ENCODE measurements at places on chromosomes 3 and 15.

DNA sequence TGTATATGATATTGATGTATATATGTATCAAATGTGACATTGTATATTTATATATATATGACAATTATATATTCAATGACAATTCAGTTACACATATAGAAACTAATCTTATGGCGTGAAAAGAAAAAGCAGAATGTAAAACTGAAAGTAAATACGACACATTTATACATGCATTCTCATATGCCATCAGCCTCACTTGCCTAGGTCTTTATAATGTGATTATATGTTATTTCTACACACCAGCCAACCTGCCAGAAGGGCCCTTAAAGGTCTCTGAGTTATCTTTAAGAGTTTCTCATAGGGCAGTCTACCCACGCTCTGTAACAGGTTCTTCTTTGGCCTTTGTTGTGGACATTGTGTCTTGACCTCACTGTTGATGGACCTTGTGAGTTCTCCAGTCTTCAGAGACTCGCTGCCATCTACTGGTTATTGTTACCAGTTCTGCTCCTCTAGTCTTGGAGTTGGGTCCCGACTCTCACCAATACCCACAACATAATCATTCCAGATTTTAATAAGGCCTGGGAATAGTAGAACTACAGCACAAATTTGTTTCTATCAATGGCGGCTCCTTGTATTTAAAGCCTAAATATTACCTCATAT is 371.5 kb upstream of the GOLIM4 start:
- DNase-seq, result no peak

- peak; percentile 46 for DNase-seq
Observed at GRCh38 chr15:88894819-88895767, at the start of gene HAPLN3. Gene HAPLN3, minus strand, starts transcription at chr15:88895544. Its CDS starts 8,246 bp downstream, at chr15:88887298.

DNA sequence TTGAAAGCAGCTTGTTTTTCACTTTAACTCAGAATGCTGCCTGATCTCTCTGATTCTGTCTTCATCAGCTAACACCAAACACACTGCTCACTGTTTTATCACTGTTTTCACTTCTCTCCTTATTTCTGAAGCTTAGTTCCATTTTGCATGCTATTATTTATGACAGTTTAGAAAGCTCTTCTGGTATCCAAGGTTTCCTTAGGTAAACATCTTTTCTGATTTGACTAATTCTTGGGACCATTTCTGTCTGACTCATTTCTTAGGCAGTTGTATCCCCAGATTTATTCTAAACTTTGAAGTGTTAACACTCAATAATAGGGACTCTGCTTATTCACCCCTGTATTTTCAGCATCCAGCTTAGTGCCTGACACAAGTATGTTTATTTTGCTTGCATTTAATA is 167.7 kb downstream of the BCHE start:
- no peak for DNase-seq

GRCh38 chr3:177578488-177578887 is 381.2 kb upstream of the TBL1XR1 start:
- no peak for DNase-seq

DNA sequence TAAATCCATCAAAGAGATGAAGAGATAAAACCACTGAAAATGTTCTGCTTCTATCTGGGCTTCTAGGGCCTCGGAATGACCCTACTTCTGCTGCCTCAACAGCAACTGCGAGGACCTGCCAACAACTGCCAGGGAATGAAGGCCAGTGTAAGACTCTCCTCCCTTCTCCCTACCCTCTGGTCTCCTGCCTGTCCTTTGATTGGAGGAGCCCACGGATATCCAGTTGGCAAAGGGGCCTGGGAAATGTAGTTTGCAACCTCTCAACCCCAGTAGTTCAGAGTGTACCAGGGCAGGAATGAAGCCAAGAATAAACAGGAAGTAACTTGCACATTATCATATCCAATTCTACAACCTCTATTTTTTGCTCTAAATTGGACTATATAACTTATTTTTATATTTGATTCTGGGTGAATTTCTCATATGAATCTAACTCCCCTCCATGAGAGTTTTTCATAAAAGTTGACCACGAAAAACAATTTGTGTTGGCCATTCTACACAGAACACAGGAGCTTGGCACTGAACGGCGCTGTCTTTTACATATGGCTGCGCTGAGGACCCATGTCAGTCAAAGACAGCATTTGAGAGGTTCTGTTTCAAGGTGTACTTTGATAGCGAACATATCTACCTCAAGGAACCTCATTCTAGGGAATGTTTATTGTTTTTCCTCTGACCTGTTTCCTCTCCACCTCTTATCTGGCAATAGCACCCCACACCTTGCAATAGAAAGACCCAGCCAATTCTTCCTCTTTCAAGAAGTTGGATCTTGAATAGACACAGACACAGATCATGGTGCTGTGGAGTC is 91.1 kb upstream of the RNF7 start:
- DNase-seq, result no peak

- DNase-seq, result peak; percentile 7
Observed at GRCh38 chr3:37967260-37967881, 23.2 kb upstream of the VILL start.

DNA sequence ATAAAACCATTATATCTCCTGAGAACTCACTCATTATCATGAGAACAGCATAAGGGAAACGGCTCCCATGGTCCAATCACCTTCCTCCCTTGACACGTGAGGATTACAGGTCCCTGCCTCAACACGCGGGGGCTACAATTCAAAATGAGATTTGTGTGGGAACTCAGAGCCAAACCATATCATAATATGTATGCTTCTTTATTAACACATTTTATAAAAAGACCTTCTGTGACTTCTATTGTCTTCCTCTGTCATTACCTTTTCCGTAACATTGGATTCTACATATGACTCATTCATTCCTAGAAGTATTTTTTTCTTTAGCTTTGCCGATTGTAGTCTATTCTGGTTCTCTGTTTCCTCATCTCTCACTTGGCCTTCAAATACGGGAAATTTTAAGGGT is 267.2 kb upstream of the ROBO1 start:
- DNase-seq, result no peak

GRCh38 chr3:908839-909238 is 184.0 kb upstream of the CNTN6 start:
- DNase-seq, result no peak

GRCh38 chr3:176926034-176926433 is 271.2 kb downstream of the TBL1XR1 start:
- DNase-seq, result no peak

GRCh38 chr3:134869153-134869726 is 74.2 kb downstream of the EPHB1 start:
- no peak for DNase-seq

- no peak for DNase-seq
Observed at GRCh38 chr3:175389560-175389959, 530.4 kb downstream of the NAALADL2 start.

- DNase-seq, result no peak
Observed at GRCh38 chr15:66505430-66505811, 295 bp downstream of the ZWILCH start.

- DNase-seq, result no peak
Observed at GRCh38 chr15:100997442-100997841, 78.3 kb downstream of the LRRK1 start.

DNA sequence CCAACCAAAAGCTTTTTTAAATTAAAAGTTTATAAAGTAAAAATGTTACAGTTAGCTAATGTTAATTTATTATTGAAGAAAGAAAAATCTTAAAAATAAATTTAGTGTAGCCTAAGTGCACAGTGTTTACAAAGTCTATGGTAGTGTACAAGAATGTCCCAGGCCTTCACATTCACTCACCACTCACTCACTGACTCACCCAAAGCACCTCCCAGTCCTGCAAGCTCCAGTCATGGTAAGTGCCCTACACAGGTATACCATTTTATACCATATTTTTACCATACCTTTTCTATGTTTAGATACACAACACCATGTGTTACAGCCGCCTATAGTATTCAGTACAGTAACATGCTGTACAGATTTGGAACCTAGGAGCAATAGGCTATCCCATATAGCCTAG is 29.1 kb downstream of the SSR3 start:
- no peak for DNase-seq

DNA sequence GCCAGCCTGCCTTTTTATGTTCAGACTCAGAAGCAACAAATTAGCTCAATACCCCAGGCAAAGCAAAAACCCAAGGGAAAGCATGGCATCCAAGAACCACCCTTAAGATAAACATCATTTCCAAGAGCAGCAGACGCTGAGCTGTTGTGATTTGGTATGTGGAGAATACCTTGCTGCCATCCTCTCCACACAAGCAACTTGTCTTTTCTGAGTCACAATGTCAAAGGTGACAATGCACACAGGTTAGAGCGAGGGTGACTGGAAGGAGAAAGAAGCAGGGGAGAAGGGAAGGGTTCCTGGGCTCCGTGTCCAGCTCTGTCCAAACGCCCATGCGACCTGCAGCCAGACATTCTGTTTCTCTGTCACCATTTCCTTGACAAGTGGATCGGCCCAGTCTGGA is 6.0 kb downstream of the PCSK6 start:
- DNase-seq, result no peak

DNA sequence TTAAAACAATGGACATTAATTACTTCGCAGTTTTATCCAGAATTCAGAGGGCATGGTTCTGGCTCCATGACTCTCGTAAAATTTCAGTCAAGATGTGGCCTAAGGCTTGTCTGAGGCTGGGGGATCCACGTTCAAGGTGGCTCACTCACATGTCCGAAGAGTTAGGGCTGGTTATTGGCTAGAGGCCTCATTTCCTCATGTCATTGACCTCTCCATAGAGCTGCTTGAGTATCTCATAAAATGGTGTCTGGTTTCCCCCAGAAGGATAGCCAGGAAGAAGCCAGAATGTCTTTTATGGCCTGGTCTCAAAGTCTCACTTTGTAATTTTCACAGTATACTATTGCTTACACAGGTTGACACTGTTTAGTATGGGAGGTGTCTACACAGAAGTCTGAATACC is 67.3 kb upstream of the DCBLD2 start:
- DNase-seq, result no peak

DNA sequence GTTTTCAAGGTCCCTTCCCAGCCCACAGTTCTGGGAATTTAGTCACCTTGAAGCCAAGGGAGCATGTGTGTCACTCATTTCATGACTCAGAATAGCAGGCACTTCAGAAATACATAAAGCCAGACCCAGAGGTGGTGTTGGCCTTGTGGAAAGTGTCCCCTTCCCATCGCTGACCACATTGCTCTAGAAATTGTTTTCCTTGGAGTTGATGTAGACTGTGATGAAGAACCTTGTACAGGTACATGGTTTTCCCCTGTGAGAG is 158.8 kb downstream of the SLCO3A1 start:
- no peak for DNase-seq

- no peak for DNase-seq
Observed at GRCh38 chr3:151371526-151371925, 13.0 kb downstream of the P2RY12 start.

DNA sequence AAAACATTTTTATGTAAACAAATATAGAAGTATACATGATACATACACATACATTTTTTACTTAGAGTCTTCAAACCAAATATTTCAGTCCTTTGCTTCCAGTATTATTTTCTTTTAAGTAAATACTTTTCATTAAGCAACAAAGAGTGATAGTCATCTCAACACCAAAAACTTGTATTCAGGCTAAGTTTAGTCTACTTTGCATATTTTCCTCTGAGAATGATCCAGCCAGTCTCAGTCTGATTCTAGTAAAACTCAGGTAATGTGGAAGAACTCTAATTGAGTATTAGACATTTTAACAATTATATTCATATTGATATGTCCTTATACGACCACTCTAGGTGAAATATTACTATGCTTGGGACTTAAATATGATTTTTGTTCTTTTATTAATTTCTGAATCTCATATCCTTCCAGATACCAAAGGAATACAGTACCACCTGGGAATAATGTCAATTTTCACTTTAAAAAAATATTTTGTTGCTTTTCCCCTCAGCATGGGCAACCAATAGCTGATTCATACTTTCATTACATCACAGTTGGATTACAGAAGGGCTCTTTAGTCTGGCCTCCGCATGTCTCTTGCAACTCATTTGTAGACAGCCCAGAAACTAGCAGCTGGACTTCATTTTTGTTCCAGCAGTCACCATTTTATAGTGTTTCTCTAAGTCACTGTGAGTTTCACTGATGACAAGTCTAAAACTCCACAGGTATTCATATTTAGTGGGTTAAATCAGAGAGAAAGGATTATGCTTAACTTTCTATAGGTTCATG is 390.4 kb downstream of the ZBTB20 start:
- DNase-seq, result no peak

DNA sequence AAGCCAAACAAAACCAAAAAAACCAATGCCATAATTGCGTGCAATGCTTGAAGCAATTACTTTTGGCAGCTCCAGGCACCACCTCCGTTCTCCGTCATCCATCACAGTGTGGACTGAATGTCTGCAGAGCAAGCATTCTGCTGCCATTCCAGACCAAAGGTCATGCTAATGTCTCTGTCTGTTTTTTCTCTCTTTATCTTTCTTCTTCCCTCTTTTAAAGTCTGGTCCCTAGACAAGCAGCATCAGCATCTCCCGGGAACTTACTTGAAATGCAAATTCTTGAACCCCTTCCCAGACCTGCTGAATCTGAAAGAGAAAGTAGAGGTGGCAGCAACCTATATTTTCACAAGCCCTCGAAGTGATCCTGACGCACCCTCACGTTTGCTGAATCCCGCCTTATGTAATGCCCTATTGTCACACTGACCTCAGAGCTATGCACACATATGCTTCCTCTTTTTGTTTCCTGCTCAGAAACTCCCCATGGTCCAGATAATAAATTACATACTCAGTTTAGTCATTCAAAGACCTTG is 297.3 kb upstream of the PROK2 start:
- DNase-seq, result no peak

DNA sequence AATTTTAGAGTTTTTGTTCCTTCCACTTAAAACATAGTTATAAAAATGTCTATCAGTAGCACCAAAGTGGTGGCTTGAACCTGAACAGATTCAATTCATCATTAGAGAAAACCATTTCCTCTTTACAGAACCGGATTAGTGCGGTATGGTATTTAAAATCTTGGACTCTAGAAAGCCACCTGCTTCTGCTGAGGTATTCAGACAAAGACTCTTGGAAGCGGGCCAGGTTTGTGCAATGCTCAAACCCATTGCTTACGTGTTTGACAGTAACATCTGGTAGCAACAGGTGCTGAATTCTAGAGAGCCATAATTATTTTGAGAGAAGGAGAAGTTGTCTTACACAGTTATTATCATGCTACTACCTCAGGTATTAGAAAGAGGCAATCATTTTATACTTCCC is 290.5 kb downstream of the NAALADL2 start:
- DNase-seq, result no peak

- no peak for DNase-seq
Observed at GRCh38 chr3:112671930-112672715, 31.2 kb upstream of the CCDC80 start.

- no peak for DNase-seq
Observed at GRCh38 chr3:197835509-197835908, 44.5 kb downstream of the LRCH3 start.

DNA sequence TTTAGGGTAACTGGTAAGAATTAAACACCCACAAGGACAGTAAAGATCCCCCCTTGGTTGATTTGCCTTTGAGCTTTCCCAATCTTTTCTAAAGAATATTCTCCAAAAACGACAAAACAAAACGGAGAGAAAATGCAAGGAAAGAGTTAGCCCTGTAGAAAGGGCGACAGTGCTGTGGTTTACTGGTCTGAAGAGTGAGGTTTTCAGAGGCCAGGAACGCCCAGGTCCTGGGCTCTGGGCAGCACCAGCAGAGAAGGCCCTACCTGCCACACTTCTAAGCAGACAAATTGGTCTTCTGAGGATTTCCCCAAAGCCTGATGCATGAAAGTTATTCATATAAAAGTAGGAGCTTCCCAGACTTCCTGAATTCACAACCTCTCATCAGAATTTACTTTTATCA is 119.3 kb downstream of the KCNMB2 start:
- DNase-seq, result no peak
